ENCODE measurements at places on chromosomes 11 and 22.
A peak's percentile ranks its signal among the peaks of the same experiment; 100 is the strongest.

DNA sequence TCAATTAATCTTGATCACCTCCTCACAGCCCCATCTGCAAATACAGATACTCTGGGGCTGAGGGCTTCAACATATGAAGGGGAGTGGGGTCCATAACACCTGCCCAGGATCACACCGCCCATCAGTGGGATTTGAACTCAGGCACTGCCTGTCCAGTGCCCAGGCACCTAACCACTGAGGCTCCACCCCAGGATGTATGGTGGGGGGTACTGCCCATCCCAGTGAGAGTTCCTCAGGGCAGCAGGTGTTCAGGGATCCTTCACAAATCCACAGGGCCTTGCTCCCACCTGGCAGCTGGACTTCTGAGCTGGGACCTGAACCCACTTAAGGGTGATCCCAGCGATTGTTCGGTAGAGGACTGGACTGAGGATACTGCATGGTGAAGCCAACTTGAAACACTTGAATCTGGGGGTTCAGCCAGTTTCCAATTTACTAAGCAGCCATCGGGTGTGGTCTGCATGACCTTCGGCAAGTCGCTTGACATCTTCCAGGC is 33.3 kb downstream of the PRDM11 start:
- no peak for DNase-seq

GRCh38 chr22:49301398-49302149 is 526.1 kb downstream of the BRD1 start:
- DNase-seq = no peak

GRCh38 chr22:50367778-50368500 is 24.8 kb downstream of the PPP6R2 start:
- no peak for DNase-seq

GRCh38 chr22:35795476-35795875 is 77.8 kb downstream of the APOL5 start:
- DNase-seq = no peak

- no peak for DNase-seq
Observed at GRCh38 chr11:77198440-77198849, 70.4 kb downstream of the MYO7A start.

DNA sequence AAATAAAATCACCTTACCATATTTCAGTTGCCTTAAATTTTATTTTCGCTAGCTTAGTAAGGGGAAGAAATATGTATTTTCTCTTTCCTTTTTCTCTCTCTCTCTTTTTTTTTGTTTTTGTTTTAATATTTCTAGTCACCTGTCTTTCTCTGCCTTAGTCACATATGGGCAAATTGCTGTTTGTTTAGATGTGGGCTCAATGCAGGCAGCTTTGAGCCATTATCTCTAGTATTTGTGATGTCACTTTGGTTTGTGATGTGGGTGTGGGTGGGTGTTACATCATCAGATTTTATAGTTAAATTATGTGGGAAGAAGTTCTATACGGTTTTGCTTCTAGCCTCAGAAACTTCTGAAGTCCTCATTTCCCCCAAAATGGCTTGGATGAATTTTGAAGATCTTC is at the start of gene C22orf31:
Gene C22orf31 (minus strand): TSS at position 59 of the 400 bp plus-strand sequence. CDS start 39 bp downstream, at position 20.
- DNase-seq = no peak

- DNase-seq = no peak
Observed at GRCh38 chr11:117176186-117176585, 2.4 kb upstream of the SIDT2 start.

- no peak for DNase-seq
Observed at GRCh38 chr11:46290598-46291309, 13.3 kb downstream of the CREB3L1 start.

- no peak for DNase-seq
Observed at GRCh38 chr22:41415554-41415953, 31.0 kb downstream of the TOB2 start.

GRCh38 chr11:44620328-44620725 is 54.9 kb downstream of the CD82 start:
- DNase-seq = no peak

DNA sequence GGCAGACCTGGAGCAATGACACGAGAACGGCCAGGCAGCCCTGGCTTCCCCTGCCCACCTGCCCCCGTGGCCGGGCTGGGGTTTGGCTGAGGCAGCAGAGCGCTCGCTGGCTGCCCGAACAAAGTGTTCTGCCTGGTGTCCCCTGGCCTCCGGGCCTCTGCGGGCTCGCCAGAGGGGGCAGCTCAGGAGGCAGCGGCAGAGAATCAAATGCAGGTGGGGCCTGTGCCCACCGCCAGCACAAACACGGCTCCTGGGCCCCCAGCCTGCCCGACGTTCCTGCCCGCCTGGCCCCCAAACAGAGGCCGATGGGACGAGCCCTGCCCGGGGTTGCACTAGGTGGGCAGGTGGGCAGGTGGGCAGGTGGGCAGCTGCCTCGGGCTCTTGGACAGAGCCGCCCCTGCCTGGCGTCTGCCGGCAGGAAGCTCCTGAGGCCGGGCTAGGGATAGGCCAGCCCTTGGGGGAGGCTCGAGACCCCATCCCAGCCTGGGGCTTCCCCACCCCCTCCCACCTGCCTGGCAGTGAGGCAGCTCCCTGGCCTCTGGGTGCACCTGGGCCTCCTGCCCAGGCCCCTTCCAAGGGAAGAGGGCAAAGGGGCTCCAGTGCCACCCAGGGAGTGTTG is 46.8 kb downstream of the CDKN1C start:
- no peak for DNase-seq

- DNase-seq = peak; percentile 18
Observed at GRCh38 chr22:32957200-32957803, 100.9 kb downstream of the SYN3 start.

- no peak for DNase-seq
Observed at GRCh38 chr11:12017865-12018453, 9.5 kb upstream of the DKK3 start.

DNA sequence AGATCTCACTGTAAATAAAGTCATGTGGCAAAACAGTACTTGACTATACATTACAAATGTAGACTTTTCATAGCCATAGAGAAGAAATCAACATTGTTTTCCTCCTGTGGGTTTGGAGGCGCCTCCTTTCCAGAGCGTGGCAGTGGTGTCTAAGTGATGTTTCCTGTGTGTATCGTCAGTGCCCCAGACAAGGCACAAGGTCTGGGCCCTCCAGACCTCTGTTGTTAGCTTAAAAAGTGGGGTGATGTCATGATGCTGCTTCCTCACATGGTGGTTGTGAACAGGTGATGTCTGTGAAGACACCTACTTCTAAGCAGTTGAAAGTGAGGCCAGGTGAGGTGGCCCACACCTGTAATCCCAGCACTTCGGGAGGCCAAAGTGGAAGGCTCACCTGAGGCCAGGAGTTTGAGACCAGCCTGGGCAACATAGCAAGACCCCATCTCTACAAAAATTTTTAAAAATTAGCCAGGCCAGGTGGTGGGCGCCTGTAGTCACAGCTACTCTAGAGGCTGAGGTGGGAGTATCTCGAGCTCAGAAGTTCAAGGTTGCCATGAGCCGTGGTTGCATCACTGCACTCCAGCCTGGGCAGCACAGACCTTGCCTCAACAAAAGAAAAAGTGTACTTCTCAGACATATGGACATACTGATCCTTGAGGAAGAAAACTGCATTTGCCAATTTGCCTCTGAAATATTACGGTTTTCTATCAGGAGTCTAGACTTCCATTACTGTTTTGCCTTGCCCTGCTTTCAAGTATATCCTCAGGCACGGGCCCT is 15.7 kb downstream of the NUP50 start:
- DNase-seq = no peak

DNA sequence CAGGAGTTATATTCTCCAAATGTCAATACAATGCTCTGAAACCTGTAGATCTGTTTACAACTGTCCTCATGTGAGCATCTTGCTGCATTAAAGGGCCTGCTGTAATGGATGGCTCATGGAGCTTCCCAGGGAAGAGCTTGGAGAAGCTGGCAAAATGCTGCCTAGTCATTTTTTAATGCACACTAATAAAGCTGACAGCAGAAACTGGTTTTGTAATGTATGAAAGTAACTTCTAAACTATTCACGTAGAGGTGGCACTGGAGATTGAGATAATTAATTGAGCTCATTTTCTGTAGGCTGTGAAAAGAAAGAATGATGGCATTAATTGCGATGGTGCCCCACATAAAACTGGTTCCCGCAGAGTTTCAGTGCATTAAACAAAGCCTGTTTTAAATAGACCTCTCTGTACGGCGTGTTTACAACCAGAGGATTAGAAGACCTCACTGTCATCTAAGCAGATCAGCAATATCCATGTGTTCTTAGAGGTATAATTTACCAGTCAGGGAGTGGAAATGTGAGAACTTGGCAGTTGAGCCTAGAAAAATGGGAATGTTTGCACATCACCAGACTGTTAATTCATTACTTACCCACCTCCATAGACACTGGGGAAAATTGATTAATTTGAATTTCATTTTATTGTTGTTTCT is 16.0 kb downstream of the POLA2 start:
- DNase-seq = no peak

DNA sequence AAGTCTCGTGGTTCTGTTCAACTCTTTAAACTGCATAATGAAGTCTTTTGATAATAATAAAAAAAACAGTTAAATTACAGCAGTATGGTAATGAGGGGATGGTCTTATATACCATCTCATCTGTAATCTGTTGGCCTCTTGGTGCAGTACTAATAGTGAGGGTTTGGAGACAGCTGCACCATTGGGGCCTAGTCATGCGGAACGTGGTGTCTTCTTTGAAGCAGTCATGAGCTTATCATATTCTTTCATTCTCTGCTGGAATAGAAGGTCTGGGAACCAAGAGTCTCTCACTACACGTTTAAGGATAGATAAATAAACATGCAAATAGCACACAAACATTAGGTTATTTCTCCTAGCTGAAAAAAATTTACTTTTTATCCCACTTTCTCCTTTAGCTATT is 40.9 kb upstream of the OR9Q1 start:
- DNase-seq = no peak

- DNase-seq = no peak
Observed at GRCh38 chr22:28788601-28789000, 11.8 kb downstream of the XBP1 start.

DNA sequence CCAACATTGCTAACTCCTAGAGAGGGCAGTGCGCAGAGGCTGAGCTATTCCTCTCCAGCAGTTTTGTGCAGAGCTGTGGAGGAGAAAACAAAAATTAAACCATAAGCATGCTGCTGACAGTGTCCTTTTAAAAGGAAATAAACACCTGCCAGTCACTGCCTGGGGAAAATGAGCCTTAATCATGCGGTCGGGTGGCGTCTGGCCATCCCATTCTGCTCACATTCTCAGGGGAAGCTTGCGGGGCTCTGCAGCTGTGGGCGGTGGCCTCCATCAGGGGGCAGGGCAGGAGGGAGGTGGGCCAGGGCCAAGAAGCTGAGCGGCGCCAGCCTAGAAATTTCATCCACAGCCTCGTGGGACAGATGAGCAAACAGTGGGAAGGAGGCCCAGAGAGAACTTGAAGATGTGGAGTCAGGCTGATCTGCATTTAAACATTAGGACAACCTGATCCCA is 71.0 kb upstream of the TP53I11 start:
- no peak for DNase-seq

DNA sequence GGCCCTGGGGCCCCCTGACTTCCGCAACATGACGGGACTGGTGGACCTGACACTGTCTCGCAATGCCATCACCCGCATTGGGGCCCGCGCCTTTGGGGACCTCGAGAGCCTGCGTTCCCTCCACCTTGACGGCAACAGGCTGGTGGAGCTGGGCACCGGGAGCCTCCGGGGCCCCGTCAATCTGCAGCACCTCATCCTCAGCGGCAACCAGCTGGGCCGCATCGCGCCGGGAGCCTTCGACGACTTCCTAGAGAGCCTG is 992 bp downstream of the LRFN4 start:
- DNase-seq = no peak

DNA sequence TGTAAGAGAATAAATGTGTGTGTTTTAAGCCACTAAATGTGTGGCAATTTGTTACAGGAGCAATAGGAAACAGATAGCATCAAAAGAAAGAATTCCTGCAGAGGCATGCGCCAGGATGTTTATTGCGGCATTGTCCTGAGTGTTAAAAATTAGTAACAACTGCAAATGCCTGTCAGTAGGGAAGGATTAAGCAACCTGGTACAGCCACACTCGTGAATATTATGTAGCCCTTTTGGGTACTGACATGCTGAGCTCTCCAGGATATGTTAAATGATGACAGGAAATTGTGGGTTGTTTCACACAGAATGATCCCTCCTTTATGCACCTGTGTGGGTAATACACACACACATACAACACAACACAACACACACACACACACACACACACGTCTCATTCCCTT is 69.7 kb upstream of the MYOD1 start:
- DNase-seq = no peak

GRCh38 chr11:130163346-130164220 is 4.0 kb downstream of the ST14 start:
- no peak for DNase-seq

DNA sequence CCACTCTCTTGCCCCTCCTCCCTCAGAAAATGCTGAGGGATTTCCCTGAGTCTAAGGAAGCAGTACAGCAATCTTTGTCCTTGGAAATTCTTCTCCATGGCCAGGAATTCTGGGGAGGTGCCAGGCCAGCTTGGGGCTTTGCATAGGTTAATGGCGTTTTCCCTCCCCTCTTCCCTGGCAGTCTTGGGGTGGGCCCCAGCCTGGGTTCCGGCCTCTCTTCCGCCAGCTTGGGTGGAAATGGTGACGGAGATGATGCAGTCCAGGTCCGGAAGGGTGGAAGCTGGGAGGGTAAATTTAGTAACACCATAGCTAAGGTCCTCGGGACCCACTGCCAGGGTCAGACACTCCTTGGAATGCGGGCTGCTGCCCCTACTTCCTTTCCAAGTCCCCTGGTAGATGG is 5.0 kb downstream of the PHLDB1 start:
- no peak for DNase-seq

DNA sequence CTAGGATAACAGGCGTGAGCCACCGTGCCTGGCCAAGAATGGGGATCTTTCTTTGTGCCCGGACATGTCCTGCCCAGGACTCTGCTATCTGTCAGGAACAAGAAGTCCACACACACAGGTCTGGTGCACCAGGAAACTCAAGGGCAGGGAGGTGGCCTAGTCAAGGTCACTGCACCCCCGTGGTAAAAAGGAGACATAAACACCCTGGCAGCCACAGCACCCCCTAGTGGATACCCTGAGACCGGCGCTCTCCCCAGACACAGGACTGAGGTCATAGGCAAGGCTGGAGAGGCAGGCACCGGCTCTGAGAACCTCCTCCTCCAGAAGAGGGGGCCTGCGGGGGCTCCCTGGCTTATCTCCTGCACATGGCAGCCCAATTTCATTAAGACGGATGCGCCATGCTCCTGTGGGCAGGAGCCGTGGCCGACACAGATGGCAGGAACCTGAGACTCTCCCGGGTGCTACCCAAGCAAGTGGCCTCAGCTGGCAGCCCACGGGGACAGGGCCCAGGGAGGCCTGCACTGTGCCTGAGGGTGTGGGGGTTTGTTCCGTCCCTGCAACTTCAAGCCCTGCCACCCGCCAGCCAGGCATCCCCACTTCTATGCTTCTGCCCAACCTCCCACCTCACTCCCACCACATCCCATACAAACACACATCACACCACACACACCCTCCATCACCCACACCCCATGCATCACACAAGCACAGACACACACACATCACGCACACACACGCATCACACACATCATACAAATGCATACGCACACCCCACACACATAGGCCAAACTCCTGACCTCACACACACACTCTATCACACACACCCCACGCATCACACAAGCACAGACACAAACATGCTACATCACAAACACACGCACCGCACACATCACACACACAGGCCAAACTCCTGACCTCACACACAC is 19.6 kb downstream of the MACROD1 start:
- DNase-seq = peak; percentile 84

- DNase-seq = no peak
Observed at GRCh38 chr22:26891429-26891828, 234.0 kb downstream of the MIAT start.

Measured in NCI-H524 treated with DMSO at 0.1 percent for 48 hours (cell line).